ENCODE measurements at places on chromosomes 5 and 9. TPM values are rescaled to one million over a fixed set of nuclear protein-coding genes. Genes with fewer than 3 reads are reported as not detected.

DNA sequence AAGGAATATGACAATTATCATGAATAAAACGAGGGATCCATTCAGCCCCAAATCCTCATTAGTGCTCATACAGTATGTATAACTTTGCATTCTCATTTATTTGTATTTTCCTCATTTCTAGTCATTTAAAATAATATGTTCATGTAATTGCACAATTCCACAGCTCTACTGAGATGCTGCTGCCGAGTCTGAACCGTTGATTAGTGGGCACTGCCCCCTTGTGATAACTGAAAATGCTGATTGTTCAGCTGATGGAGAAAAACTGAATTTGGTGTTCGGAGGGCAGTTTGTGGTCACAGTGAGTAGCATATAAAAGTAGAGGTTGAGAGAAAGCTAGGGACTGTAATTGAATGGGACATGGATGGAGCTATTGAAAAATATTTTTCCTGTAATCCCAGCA lies 12.2 kb upstream of the GPR151 start:
- no peak for DNase-seq

GRCh38 chr9:79578891-79579290 lies 7.1 kb downstream of the TLE4 start:
- no peak for DNase-seq

DNA sequence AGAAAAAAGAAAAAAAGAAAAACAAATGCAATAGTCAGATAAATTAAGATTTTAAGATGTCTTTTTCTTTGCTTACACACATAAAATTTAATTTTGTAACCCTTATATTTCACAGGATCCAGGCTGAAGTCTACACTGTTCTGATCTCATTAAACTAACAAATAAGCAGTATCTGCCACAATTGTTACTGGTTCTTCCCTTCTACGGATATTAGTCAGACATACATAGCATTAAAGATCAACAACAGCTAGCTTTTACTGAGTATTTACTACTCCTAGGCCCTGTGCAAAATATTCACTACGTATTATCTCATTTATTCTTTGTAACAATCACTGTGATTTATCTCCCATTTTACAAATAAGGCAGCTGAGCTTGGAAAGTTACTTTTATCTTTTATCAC lies 34.9 kb downstream of the GNAQ start:
- DNase-seq = no peak

Gene OGN
- not detected for total RNA-seq

- DNase-seq = no peak
Observed at GRCh38 chr5:79171635-79172245, 60.1 kb downstream of the BHMT start.
